Thymus (tissue), 14 donors: ENCODE measurements at places on chromosomes 6 and 20. TPM values are rescaled to one million over a fixed set of nuclear protein-coding genes. Genes with fewer than 3 reads are reported as not detected.

ESR1 gene
- polyA plus RNA-seq, result 1.2 TPM

BNIP5 gene
- polyA plus RNA-seq, result 0.23 TPM

IL17A gene
- polyA plus RNA-seq, result 0.21 TPM

SLC52A3 gene
- 0.37 TPM for polyA plus RNA-seq

TBC1D32 gene
- 3.3 TPM for polyA plus RNA-seq

GSTA2 gene
- polyA plus RNA-seq, result 0.68 TPM

SPDEF gene
- 0.55 TPM for polyA plus RNA-seq

NR2E1 gene
- 0.11 TPM for polyA plus RNA-seq

DLL1 gene
- polyA plus RNA-seq, result 5.7 TPM

TNXB gene
- polyA plus RNA-seq, result 8.3 TPM

GSTA1 gene
- 1.8 TPM for polyA plus RNA-seq

HLA-DOA gene
- polyA plus RNA-seq, result 27.9 TPM

BPIFA1 gene
- polyA plus RNA-seq, result 6.0 TPM

TENT5A gene
- polyA plus RNA-seq, result 4.7 TPM

PBX2 gene
- 76.9 TPM for polyA plus RNA-seq

TXNDC5 gene
- polyA plus RNA-seq, result 25.3 TPM

BPIFB4 gene
- polyA plus RNA-seq, result 0.64 TPM

QRSL1 gene
- 9.4 TPM for polyA plus RNA-seq

HCRTR2 gene
- polyA plus RNA-seq, result 0.07 TPM

SNX21 gene
- polyA plus RNA-seq, result 8.4 TPM

DDAH2 gene
- 105 TPM for polyA plus RNA-seq

ERVFRD-1 gene
- 0.02 TPM for polyA plus RNA-seq

RIMS4 gene
- 0.21 TPM for polyA plus RNA-seq

TSHZ2 gene
- polyA plus RNA-seq, result 1.4 TPM

HLA-DRB5 gene
- polyA plus RNA-seq, result 20.0 TPM

ZNF391 gene
- 1.7 TPM for polyA plus RNA-seq

AARS2 gene
- 5.6 TPM for polyA plus RNA-seq

SYTL3 gene
- 109 TPM for polyA plus RNA-seq

NKX2-2 gene
- 0.09 TPM for polyA plus RNA-seq

HLA-DQB1 gene
- polyA plus RNA-seq, result 458 TPM

TXLNB gene
- polyA plus RNA-seq, result 6.3 TPM

SPATS1 gene
- polyA plus RNA-seq, result 0.09 TPM

FAM162B gene
- polyA plus RNA-seq, result 1.9 TPM

PDYN gene
- polyA plus RNA-seq, result 1.3 TPM

LAMA4 gene
- polyA plus RNA-seq, result 3.0 TPM

ZNFX1 gene
- 9.4 TPM for polyA plus RNA-seq

CBFA2T2 gene
- 9.1 TPM for polyA plus RNA-seq

SEMG1 gene
- 0.78 TPM for polyA plus RNA-seq

OR2H1 gene
- polyA plus RNA-seq, result 0.05 TPM

ZNF165 gene
- 1.6 TPM for polyA plus RNA-seq

SRSF12 gene
- polyA plus RNA-seq, result 1.2 TPM

B3GAT2 gene
- 0.46 TPM for polyA plus RNA-seq

DYNLT2 gene
- 8.9 TPM for polyA plus RNA-seq

ECI2 gene
- polyA plus RNA-seq, result 55.0 TPM

CDSN gene
- polyA plus RNA-seq, result 6.2 TPM

GHRH gene
- polyA plus RNA-seq, result 14.7 TPM

MUC21 gene
- polyA plus RNA-seq, result 0.27 TPM

PACRG gene
- 0.62 TPM for polyA plus RNA-seq

ID4 gene
- 10.9 TPM for polyA plus RNA-seq

ULBP2 gene
- 2.3 TPM for polyA plus RNA-seq

DUSP15 gene
- 1.6 TPM for polyA plus RNA-seq

PGC gene
- 0.73 TPM for polyA plus RNA-seq

GPX5 gene
- 0.05 TPM for polyA plus RNA-seq

CCN5 gene
- polyA plus RNA-seq, result 3.5 TPM

LAMP5 gene
- 0.39 TPM for polyA plus RNA-seq

ANKRD66 gene
- polyA plus RNA-seq, result 0.09 TPM

TCF15 gene
- polyA plus RNA-seq, result 0.62 TPM

DNAH8 gene
- polyA plus RNA-seq, result 0.11 TPM

RFX6 gene
- 0.05 TPM for polyA plus RNA-seq
